ENCODE measurements at places on chromosomes 1 and 21.
A peak's percentile ranks its signal among the peaks of the same experiment; 100 is the strongest.

- DNase-seq, result no peak
Observed at GRCh38 chr21:36893581-36893980, 72.9 kb downstream of the HLCS start.

- DNase-seq, result peak; percentile 63
Observed at GRCh38 chr1:111541721-111542120, 38.3 kb upstream of the ADORA3 start.

DNA sequence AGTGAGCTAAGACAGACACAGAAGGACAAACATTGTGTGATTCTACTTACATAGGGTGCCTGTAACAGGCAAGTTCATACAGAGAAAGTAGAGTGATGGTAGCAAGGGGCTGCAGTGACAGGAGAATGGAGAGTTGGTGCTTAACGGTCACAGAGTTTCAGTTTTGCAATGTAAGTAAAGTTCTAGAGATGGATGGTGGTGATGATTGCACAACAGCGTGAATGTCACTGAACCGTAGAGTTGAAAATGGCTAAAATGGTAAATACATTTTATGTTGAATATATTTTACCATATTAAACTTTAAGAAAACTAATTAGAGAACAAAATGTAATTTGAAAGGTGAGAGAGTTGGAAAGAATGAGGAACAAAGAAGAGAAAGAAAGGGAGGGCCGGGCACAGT lies 8.7 kb downstream of the CFAP107 start:
- no peak for DNase-seq

DNA sequence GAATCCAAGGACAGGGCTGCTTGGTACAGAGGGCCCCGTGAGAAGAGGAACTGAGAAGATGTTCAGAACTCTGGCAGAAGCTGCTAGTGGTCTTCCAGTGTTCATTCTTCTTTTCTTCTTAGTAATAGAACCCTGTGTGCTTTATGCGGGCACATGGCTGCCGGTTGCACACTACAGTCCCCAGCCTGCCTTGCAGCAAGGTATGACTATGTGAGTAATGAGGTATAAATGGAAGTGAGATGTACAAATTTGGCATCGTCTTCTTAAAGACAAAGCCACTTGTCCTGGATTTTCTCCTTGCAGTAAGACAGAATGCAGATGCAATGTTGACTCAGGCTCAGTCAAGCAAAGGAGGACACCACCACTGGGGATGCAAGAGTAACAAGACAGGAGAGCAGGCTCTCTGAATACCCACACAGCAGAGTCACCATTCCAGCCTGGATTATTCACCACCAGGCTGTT lies 15.0 kb upstream of the ATP1B1 start:
- DNase-seq, result no peak

DNA sequence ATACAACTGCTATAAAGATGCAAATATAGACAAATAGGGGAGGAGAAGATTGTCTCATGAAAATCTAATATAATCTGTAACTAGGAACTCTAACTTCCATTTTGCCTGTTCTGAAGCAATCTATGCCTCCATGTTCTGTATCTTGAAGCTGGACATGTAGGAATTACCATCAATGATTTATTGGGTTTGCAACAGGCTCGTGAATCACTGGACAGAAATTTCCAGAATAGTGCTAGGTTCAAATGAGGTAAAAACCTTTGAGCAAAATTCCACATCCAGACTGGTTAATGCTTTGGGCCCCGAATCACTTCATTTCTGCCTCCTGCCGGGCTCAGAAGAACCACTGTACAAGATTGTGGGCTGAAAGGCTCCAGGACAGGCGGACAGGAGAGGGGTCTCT lies 110.7 kb upstream of the CTTNBP2NL start:
- no peak for DNase-seq

- DNase-seq, result no peak
Observed at GRCh38 chr1:102219463-102219862, 222.7 kb upstream of the OLFM3 start.

GRCh38 chr1:53188099-53188498 lies 8.5 kb upstream of the CPT2 start:
- DNase-seq, result peak; percentile 26

DNA sequence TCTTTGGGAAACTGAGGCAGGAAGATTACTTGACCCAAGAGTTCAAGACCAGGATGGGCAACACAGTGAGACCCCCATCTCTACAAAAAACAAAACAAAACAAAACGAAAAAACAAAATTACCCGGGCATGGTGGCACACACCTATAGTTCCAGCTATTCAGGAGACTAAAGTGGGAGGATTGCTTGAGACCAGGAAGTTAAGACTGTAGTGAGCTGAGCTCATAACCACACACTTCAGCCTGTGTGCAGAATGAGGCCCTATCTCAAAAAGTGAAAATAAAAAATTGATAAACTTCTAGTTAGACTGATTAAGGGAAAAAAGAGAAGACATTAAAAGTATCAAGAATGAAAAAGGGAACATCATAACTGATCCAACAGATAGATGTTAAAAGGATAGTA lies 154.0 kb downstream of the RHOU start:
- no peak for DNase-seq

DNA sequence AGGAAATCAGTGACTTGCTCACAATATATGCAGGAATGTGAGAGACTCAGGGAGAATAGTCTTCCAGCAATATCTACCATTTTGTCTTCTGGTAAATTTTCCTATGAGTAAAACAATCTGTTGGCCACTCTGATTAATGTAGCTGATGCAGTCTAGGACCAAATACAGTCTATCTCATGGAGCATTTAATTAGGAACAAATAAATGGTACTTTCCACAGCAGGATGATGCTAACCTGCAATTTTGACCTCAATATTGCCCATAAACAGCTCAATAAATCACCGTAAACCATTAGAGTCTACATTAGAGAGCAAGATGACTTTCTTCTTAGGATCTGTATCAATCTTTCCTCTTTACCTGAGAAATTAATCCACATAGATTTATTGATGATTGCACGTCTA lies 567.7 kb upstream of the B3GALT2 start:
- DNase-seq, result no peak

DNA sequence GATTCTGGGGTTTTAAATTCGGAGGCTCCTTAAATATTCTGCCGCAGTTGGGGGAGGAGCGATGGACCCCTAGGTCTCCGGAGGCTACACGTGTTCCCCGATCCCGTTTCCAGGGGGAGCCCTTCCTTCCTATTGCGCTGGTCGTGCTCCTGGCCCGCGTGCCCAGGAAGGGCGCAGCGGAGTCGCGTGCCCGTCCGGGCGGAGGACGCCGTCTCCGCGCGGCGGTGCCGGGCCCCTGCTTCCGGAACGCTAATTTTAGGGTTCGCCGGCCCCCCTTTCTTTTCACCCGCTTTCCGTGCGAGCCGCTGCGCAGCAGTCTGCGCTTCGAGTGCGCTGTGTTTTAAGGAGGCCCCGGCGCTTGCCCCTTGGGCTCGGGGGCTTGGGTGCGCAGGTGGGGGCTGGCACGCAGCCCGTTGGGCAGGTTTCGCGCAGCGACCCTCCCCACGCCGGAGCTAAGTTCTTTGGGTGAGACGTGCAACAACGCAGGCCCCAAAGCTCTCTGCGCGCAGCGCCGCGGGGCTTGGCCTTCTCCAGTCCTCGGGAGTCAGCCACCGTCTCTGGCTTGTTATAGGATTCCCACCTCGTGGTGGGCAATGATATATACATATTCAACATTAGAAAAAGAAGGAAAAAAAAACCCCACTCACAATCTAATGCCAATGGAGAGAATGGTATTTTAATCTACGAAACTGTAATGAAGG lies 43.5 kb upstream of the DNAJC6 start:
- DNase-seq, result peak; percentile 12

DNA sequence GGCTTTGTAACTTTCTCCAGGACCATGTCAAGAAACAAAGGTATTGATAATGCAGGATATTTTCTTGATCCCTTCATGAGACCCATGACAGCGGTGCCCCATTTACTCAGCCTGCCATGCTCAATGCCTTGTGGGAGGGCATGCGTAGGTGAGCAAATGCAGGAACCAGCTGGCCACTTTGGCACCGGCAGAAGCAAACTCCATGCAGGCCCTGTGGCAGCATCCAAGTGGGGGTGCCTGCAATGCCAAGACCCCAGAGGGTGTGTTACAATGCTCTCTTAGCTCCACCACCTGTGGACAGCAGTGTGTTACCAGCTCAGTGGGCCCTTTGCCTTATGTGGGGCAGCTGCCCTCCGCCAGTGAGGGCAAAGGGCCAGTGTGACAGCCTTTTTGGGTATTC lies 108.1 kb downstream of the ATP1B1 start:
- DNase-seq, result no peak

GRCh38 chr1:162835157-162835899 lies 25.6 kb downstream of the CCDC190 start:
- no peak for DNase-seq

- DNase-seq, result no peak
Observed at GRCh38 chr1:26070296-26070962, 3.0 kb upstream of the TRIM63 start.

- DNase-seq, result no peak
Observed at GRCh38 chr1:152654110-152654509, 9.1 kb upstream of the LCE2D start.

DNA sequence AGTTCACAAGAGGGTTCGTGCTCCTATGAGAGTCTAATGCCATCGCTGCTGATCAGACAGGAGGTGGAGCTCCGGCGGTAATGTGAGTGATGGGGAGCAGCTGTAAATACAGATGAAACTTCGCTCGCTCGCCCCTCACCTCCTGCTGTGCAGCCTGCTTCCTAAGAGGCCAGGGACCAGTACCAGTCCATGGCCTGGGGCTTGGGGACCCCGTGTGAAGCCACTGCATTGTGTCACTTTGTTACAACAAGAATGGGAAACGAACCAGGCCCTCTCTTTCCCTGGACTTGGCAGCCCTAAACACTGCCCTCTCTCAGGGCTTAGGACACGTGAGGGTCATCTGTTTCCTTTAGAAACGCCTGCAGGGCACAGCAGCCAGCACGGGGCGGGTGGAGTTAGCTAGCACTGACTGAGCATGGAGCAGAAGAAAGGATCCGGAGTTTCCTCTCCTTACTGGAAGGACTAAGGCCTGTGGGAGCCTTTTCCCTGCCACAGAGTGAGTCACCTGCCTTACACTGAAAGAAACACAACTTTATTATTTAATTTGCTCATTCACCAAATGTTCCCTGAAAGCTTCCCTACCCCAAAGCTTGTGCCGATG lies 185.2 kb upstream of the TMEM51 start:
- DNase-seq, result peak; percentile 87

DNA sequence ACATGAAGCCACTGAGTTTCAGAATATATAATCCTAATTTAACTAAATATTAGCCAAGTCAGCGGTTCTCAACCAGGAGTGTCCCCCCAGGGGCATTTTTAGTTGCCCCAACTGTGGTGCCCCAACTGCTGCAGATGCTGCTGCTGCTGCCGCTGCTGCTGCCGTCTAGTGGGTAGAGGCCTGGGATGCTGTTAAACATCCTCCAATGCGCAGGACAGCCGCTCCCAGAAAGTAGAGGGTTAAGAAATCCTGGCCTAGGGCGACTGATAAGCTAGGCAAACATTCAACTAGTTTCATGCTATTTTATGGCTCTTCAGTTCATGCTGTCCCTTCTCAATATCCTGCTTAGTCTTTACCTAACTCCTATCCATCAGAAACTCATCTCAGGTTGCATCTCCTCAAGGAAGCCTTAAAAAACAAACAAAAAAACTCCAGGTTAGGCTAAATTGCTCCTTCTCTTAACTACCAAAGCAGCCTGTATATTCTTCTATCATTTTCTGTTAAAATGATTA lies 9.9 kb upstream of the DCAF6 start:
- no peak for DNase-seq

GRCh38 chr1:25902462-25902861 lies 3.8 kb downstream of the STMN1 start:
- DNase-seq, result no peak

GRCh38 chr1:98355656-98356383 lies 305.7 kb upstream of the SNX7 start:
- no peak for DNase-seq

DNA sequence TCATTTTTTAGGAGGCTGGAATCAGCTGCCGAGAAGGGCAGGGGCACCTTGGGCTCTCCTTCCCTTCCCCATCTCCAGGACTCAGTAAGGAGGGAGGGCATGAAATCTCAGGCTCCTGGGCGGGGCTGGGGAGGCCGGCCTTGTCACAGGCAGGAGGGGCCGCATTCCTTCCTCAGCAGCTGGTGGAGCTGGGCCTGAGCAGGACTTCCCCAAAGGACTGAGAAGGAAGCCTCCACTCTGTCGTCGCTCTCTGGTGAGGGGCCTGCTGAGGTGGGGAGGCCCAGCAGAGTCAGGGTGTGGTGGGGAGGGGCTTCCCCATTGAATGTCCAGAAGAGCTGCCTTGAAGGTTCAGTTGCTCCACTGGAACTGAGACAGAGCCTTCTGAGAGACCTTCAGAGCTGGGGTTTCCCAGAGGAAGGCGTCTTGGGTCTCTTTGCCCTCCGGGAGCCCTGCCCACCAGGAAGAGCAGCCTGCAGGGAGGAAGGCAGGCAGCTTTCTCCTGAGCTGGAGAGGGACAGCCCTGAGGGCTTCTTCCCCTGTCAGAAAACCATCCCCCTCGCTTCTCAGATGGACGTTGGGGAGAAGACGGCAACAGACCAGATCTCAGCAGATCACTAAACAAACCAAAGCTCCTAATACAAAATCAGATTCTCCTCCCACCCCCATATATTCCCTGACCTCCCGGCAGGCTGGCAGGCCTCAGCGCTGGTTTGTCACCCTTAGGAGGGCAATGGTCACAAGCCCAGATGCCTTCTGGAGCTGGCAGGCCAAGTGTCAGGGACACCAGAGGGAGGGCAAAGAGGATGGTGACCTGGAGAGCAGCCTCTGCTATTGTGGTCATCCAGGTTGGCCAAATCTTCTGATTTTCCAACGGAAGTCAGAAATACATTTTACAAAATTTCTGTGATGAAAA lies 10.7 kb downstream of the KCNA10 start:
- DNase-seq, result no peak

- no peak for DNase-seq
Observed at GRCh38 chr1:116415699-116416533, 42.9 kb downstream of the ATP1A1 start.

DNA sequence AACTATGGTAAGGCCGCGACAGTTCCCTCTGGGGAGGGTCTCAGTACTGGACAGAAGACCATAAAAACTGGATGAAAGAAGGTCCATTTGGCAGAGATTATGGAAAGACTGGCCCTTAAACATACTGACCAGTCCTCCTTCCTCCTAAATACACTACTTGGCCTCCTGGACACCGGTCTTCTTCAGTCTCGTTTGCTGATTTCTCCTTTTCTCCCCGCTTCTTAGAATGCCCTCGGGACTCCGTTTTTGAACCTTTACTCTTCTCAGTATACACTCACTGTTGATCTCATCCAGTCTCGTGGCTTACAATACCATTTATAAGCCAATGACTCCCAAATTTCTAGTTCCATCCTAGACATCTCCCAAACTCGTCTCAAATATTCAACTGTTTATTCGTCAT lies 694 bp upstream of the MRPL9 start:
- DNase-seq, result no peak

Data from astrocyte (in vitro differentiated cells and primary cell).